ENCODE measurements at places on chromosomes 4 and X.

DNA sequence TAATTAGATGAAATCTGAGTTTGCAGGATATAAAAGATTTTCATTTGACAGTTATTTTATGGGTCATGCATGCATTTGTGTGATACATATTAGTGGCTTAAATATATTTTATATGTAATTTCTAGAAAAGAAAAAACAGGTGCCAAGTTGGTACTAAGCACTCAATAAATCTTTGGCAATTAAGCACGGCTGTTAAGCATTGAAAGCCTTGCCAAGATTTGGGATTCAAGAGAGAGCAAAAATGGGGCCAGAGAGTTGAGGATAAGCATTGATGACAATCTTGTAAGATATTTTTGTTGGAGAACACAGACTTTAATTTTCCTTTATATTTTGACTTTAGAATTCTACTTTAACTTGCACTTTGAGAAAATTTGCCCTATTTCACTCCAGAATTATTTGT is 249.8 kb upstream of the MAD2L1 start:
- DNase-seq: no peak

- DNase-seq: no peak
These were observed 19.6 kb downstream of the MPP1 start for GRCh38 chrX:154785716-154786115.

DNA sequence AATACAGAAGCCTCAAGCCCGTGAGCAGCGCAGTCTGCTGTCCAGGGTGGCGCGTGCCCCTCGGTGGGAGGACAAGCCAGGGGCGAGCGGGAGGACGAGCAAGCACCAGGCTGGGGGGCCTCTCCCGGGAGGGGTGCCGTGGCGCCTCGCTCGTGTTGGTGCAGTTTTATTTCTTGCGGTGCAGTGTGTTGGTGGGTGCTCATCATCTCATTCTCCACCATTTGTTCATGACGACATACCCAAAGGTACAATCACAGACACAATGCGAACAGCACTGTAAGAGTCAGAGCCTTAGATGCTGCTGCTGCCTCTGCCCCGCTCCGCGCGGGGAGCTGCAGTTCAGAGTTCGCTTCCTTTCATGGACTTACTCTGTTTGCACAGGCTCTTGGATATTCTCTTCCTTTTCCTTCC is 30.3 kb downstream of the RGS12 start:
- DNase-seq: no peak

GRCh38 chrX:2707334-2707760 is 16.3 kb downstream of the CD99 start:
- peak; percentile 39 for DNase-seq

DNA sequence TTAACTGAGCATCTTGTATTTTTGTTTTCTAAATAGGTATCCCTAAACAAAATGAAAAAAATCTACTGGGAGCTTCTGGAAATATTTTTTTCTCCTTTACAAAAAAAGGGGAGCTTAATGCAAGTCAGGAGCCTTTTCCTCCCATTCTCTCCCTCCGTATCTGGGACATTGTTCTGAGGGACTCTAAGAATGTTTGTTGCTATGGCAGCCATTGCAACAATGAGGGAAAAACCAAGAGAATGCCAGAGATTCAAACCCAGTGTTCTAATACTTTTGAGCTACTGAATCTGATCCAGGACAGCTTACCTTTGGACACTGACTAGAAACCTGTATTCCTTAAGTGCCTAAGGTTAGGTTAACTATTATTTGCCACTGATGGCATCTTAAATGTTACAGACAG is 485.7 kb upstream of the HS3ST1 start:
- DNase-seq: no peak

GRCh38 chrX:64377753-64378152 is 17.5 kb downstream of the MTMR8 start:
- DNase-seq: no peak

DNA sequence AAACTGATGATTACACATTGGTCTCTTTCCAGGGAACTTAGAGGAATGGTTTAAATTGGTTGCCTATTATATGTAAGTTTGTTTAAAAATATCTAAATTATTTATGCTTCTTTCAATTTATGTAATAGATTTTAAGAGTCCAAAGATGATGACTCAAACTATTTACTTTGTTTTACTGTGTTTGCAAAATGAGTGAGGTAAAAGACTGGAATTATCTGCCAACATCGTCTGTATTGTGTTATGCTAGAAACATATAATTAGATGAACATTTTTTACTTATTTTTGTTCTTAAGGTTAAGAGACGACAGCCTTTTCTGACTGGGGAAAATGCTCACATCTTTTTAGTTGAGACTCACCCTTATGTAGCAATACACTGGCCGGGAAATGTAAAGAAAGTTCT is 51.1 kb upstream of the SYTL5 start:
- no peak for DNase-seq

All from stimulated activated CD8-positive, alpha-beta memory T cell treated with anti-CD3 and anti-CD28 coated beads, Interleukin-4, amount 100 ng/mL, for 1 hour (primary cell).